ENCODE measurements at places on chromosomes 6 and 20. TPM values are rescaled to one million over a fixed set of nuclear protein-coding genes. Genes with fewer than 3 reads are reported as not detected.

Gene GPR63
- 0.67 TPM for total RNA-seq

Gene DTD1
- total RNA-seq = 22.8 TPM

- DNase-seq = no peak
- H3K27me3 ChIP-seq = no peaks in the 10 kb centered on the region
- peaks cover 70% of the 10 kb centered on the region for H3K4me1 ChIP-seq
Observed at GRCh38 chr6:31736768-31737314, 511 bp upstream of the CLIC1 start.

GRCh38 chr6:87197547-87197946 is 42.2 kb downstream of the ZNF292 start:
- no peaks in the 10 kb centered on the region for H3K36me3 ChIP-seq
- no peak overlapping the region for H3K27ac ChIP-seq
- H3K4me3 ChIP-seq = no peak overlapping the region
- H3K27me3 ChIP-seq = no peaks in the 10 kb centered on the region

- no peak overlapping the region for H3K27ac ChIP-seq
- H3K4me3 ChIP-seq = no peak overlapping the region
- H3K27me3 ChIP-seq = peaks cover 9% of the 10 kb centered on the region
- no peaks in the 10 kb centered on the region for H3K36me3 ChIP-seq
- no peaks in the 10 kb centered on the region for H3K4me1 ChIP-seq
Observed at GRCh38 chr20:49353348-49353747, 75.5 kb upstream of the ZNFX1 start.

DNA sequence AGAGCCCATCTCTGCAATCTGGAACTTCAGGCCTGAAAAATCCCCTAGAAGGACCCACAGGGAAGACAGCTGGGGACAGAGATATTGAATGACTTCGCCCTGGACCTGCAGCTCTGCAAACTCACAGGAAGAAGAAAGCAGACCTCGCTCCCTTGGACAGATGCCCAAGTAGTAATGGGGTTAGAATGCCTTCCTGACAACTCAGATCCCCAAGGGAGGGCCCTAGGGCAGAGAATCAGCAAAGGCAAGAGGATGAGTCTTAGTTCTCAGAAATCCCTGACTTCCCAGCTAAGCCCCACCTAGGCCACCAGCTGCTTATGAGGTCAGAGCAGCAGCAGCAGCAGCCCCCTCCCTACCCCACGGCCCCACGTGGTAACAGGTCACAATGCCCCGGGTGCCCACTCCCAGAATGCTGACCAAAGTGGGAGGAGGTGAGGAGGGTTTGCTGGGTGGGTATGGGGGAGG is at the start of gene C20orf141:
Gene C20orf141 (plus strand): TSS at position 401 of the 465 bp plus-strand sequence. CDS start 198 bp downstream, outside the sequence.
- no peaks in the 10 kb centered on the region for H3K4me1 ChIP-seq
- no peak within 1 kb of the TSS for H3K4me3 ChIP-seq

Gene PPP1R11
- total RNA-seq = 55.8 TPM

Gene ADTRP
- 23.9 TPM for total RNA-seq

GRCh38 chr6:31142361-31142761 is 3.5 kb upstream of the PSORS1C2 start:
- H3K27me3 ChIP-seq = no peaks in the 10 kb centered on the region
- peaks cover 7% of the 10 kb centered on the region for H3K36me3 ChIP-seq
- DNase-seq = no peak
- H3K4me1 ChIP-seq = peaks cover 6% of the 10 kb centered on the region

DNA sequence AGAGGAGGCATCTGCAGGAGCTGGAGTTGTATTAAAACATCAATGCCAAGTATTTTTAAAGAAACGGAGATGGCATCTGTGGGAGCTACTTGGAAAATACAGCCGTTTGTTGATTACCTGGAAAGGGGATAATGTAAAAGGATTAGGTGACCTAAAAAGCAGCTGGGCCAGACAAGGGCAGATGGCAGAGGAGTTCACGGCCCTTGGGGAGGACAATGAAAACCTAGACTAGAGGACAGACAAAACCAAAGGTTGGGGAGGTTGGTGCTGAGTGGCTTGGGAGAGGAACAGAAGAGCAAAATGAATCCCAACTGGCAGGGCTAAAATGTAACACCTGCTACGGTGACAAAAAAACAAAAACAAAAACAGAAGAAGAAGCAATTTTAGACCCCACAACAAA is 260.5 kb upstream of the JARID2 start:
- H3K27me3 ChIP-seq = peaks cover 9% of the 10 kb centered on the region
- DNase-seq = no peak
- no peaks in the 10 kb centered on the region for H3K4me1 ChIP-seq
- no peak overlapping the region for H3K27ac ChIP-seq
- H3K36me3 ChIP-seq = no peaks in the 10 kb centered on the region

Gene MOCS1
- total RNA-seq = 1.1 TPM

- H3K27ac ChIP-seq = no peak overlapping the region
- no peaks in the 10 kb centered on the region for H3K4me1 ChIP-seq
- no peaks in the 10 kb centered on the region for H3K36me3 ChIP-seq
- H3K27me3 ChIP-seq = no peaks in the 10 kb centered on the region
Observed at GRCh38 chr6:95543798-95544197, 33.5 kb upstream of the MANEA start.

DNA sequence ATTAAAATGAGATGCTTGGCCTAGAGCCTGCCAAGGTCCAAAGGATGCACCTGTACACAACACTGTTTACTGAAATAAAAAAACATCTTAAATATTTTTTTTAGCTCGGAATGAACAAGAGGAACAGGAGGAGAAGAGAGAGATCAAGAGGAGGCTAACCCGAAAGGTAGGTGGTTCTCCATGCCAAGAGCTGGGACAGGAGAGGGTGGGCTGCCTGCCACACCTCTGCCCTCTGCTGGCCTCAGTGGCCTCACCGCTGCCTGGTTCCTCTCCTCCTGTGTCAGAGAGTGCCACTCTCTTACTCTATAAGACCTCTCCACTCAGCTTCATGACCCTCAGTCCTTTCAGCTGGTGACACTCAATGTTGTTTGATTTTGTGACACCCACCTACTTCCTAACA is 50.2 kb downstream of the TBC1D7 start:
- no peak overlapping the region for H3K27ac ChIP-seq
- H3K4me3 ChIP-seq = no peak overlapping the region
- no peaks in the 10 kb centered on the region for H3K36me3 ChIP-seq
- DNase-seq = no peak
- H3K4me1 ChIP-seq = peaks cover 17% of the 10 kb centered on the region

Gene MEP1A
- total RNA-seq = not detected

Gene RTN4IP1
- 7.5 TPM for total RNA-seq

DNA sequence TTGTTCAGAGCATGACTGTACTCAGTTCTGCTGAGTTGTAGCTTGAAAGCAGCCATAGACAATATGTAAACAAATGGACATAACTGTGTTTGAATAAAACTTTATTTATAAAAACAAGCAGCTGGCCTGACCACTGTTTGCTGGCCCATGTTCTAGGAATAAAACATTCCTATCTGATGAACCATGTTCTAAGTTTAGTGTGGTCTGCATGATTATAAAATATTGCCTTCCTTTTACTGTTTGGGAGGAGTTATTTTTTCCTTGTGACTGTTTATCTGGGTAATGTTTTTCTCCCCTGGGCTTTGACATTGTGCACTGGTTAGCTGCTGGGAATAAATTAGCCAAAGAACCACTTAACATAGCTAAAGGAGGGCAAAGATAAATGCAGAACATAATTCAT is 55.1 kb downstream of the CDS2 start:
- no peaks in the 10 kb centered on the region for H3K4me1 ChIP-seq
- H3K27ac ChIP-seq = no peak overlapping the region
- no peak for DNase-seq
- H3K36me3 ChIP-seq = peaks cover 11% of the 10 kb centered on the region
- no peaks in the 10 kb centered on the region for H3K27me3 ChIP-seq

Gene FOXF2
- not detected for total RNA-seq

- DNase-seq = no peak
- no peak overlapping the region for H3K27ac ChIP-seq
- H3K36me3 ChIP-seq = no peaks in the 10 kb centered on the region
- H3K27me3 ChIP-seq = no peaks in the 10 kb centered on the region
Observed at GRCh38 chr6:103193413-103193812, 1666.3 kb downstream of the HACE1 start.

DNA sequence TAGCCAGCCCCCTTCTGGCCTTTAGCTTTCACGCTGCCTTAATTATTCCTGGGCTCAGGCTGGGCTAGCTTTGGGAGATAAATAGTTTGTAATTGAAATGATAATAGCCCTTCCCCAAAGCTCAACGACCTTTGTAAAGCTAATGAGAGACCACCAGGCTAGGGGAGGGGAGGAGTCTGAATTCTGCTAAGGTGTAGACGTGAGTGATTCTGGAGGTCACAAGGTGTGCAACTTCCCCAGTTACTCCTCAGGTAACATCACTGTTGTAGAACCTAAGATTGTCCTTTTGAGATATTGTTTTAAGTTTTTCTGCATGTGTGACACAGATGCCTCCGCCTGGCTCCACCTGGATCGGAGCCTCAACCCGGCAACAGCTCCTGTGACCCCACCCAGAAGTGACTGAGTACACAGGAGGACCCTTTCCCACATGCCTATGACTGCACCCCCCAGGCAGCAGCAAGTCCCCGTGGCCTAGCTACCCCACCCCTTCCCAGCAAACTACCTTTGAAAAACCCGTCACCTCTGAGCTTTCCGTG is 5.8 kb upstream of the GPR31 start:
- no peak overlapping the region for H3K27ac ChIP-seq
- no peak overlapping the region for H3K4me3 ChIP-seq
- no peak for DNase-seq
- H3K36me3 ChIP-seq = no peaks in the 10 kb centered on the region
- H3K4me1 ChIP-seq = no peaks in the 10 kb centered on the region
